ENCODE measurements at places on chromosomes 5 and 9.

DNA sequence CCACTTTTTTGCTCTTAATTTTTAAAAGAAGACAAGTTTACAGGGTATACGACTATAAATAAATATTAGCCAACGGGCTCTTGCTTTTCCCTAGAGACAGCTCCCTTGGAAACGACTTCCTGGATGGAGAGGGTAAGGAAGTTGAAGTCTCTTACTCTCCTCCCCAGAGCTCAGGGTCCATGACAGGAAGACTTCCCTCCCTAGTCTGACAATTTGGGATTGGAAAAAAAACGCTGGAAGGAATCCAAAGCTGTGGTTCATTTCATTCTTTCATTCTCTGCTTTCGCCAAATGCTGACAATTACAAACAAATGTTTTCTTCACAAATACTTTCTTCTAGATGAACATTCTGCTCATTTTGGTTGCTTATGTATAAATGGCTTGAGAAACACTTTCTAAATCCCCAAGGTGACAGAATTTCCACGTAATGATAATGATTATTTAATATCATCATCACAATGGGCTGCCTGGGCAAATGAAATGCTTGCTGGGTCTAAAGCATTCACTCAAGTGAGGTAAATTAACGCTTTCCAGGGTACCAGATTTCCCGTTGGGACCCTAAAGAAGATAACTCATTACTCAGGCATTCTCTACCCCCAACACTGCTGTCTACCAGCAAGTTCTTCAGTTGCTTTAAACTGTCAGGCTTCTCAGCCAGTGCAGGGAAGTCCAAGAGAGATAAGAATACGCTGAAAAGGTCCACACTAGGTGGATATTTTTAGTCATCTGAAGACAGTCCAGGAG is 139.8 kb upstream of the SLC30A5 start:
- no peak for DNase-seq

DNA sequence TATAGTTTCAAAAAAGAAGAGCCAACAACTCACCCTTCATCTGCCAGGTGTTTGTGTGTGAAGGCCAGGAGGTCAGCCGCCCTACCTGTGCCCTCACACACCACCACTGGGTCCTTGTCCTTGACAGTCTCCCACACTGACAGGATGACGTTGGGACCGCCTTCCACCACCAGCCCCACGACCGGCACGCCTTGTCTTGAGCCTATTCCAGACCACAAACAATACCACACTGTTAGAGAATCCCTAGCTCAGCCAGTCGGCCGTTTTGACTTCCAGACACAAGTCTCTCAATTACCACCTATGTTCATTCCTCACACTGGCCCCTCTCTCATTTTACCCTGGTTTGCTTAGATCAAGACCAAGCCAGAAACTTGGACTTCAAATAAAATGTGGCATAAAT is 66.1 kb downstream of the TRPM6 start:
- peak; percentile 27 for DNase-seq

DNA sequence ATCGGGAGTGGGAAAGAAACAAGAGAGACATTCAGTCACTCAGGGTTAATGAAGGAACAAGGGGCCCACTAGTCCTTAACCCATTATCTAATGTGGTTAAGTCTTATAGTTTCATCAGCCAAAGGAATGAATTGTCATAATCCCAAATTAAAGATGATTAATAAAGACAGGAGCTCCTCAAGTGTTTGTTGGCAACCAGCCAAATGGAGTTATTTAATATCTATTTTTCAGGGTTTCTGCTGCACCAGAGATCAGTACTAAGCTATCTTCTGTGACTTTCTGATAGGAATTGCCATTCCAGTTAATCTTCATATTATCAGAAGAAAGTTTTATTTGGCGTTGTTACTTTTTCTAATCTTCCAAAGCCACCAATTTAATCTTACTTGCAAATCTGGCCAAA is 34.0 kb upstream of the FCHO2 start:
- no peak for DNase-seq

DNA sequence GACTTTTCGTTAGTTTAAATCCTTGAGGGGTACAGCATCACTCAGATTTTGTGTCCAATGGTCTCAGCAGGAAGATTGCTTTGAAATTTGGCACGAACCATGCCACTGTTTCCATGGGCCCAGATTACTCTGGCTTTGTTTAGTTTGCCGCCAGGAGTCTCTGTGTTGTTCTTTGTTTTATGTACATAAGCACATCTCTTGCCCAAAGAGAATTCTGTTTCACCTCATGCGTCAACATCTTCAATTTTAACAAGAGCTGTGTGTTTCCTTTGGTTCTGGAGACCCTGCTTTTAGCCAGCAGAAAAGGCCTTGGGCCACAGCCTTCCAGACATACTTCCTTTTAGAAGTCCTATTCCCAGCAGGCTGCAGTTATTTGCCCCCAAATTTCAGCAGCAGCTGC is 62.4 kb downstream of the TNPO1 start:
- no peak for DNase-seq

GRCh38 chr5:82754036-82754746 is 323.0 kb downstream of the TMEM167A start:
- no peak for DNase-seq

- no peak for DNase-seq
These were observed 132.2 kb upstream of the PTGER4 start for GRCh38 chr5:40547557-40547956.

DNA sequence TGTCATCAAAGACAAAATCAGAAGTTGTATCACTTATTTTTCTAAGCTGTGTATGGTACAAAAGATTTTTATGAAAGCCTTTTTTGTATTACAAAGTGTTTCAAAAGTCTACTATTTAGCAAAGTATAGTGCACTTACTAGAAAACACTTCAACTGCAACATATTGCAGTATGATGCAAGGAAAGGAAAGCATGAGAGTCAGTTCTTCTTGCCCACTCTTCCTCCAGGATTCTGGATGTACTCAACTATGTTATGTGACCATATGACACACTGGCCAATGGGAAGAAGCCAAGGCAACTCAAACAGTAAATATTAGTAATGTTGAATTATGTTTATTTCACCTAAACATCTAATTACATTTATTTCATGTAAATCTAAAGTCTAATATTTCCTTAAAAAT is 49.5 kb upstream of the TYRP1 start:
- DNase-seq = no peak

DNA sequence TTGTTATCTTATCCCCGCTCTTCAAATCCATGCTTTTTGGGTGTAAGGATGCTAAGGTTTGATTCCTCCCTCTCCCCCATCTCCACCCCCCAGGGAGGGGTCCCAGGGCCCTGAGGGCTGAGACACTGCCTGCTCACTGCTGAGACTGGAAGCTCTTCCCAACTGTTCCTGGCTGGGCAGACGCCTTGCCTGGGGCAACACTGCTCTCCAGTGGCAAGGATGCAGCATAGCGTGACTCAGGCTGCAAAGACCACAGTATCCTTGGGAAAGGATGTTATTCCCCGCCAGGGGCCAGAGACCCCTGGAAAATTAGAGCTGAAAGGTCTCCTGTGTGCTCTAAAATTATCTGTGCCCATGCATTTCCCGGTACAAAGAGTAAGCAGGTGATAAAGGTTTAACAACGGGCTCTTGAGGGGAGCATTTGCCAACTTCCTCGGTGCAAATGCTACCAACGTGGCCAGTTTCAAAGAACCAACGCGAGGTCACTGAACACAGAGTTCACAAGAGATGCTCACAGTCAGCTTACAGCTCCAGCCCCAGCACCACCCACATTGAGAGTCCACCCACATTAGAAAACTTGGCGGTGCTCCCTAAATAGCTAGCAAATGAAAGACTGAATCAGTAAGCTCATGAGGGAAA is 271.9 kb downstream of the NSG2 start:
- DNase-seq = peak; percentile 78

GRCh38 chr5:149221731-149222342 is 49.8 kb upstream of the AFAP1L1 start:
- peak; percentile 49 for DNase-seq

GRCh38 chr5:134502259-134502658 is 23.2 kb upstream of the JADE2 start:
- no peak for DNase-seq
